ENCODE measurements at places on chromosomes 1 and 21.

- DNase-seq = no peak
Observed at GRCh38 chr1:234745276-234745675, 135.3 kb upstream of the IRF2BP2 start.

- DNase-seq = no peak
Observed at GRCh38 chr1:172220376-172220775, 200.1 kb upstream of the C1orf105 start.

DNA sequence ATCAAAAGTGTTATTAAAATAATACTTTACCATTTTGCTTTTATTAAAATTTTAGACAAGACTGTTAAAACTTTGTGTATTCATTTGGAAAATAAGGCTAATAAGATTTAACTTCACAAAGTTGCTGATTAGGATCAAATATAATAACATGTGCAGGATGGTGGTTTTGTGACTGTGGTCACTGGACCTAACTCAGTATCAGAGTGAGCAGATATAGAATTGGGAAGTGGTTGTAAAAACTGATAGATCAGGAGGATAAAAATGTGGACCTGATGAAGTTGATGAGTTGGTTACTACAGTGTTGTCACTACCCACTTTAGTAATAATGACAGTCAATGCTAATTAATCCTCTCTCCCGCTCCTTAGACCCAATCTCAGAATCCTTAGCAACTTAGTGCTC lies 186.4 kb downstream of the AKT3 start:
- DNase-seq = no peak

- no peak for DNase-seq
Observed at GRCh38 chr1:235442788-235443429, 61.3 kb downstream of the B3GALNT2 start.

DNA sequence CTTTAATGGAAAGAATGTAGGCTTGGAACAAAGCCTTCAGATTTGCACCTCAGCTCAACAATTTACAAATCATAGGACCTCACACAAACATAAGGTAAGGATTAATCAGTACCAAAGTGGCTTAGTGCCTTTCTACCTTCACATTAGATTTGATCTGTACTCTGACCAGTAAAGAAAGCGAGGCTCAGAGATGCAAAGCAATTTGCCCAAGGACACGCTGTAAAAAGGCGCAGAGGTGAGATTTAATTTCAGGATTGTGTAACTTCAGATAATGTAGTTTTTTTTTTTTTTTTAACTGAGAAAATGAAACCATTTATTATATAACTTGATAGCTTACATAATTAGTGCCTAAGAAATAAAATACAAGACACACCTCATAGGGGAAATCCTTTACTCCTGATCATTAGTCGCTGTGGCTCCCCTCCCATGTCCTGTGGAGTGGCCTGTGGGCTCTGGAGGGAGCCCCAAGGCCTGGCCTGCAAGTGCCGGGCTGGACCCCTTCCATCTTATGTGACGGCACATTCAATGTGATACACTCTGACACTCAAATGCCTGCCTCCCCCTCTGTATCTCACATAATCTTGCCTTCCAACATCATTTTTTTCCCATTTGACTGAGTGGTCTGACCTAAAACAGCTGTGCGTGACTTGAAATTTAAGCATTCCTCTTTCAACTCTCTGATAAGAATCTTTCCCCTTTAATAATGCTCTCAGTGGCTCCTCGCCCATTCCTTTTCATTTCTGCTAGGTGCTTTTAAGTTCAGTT lies 426.5 kb upstream of the DAB1 start:
- DNase-seq = no peak

GRCh38 chr1:85296980-85297379 lies 20.5 kb upstream of the BCL10 start:
- no peak for DNase-seq

DNA sequence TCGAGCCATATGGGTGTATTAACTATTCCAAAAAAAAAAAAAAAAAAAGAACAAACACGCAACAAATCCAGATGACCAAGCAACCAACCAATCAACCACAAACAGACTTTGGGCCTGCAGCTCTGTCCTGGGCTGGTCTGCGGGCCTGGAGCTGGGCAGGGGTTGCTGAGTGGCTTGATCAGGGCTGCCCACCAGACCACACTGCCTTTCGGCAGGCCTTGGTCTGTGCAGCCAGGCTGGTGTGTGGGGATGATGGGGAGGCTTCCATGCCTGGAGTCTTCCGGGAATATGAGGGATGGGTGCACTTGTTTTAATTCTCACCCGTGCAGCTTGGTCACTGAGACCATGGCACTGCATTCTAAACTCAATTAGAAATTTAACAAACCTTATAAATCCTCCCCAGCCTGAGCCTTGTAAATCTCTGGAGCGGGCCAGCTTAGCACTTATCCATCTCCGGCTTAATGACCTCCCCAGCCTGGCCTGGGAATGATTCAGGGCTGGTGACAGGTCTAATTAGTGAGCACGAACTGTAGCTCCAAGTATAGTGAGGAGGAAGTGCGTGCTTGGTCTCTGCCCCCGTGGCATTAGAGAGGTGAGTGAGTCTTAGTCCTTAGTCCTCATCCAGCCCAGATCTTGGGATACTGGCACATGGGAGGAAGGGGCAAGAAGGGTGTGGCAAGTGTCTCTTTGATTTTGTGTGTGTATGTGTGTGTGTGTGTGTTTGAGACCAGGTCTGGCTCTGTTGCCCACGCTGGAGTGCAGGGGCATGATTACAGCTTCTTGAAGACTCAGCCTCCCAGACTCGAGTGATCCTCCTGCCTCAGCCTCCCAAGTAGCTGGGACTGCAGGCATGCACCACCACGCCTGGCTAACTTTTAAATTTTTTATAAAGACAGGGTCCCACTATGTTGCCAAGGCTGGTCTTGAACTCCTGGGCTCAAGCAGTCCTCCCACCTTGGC lies 74.6 kb upstream of the CSF3R start:
- DNase-seq = no peak

DNA sequence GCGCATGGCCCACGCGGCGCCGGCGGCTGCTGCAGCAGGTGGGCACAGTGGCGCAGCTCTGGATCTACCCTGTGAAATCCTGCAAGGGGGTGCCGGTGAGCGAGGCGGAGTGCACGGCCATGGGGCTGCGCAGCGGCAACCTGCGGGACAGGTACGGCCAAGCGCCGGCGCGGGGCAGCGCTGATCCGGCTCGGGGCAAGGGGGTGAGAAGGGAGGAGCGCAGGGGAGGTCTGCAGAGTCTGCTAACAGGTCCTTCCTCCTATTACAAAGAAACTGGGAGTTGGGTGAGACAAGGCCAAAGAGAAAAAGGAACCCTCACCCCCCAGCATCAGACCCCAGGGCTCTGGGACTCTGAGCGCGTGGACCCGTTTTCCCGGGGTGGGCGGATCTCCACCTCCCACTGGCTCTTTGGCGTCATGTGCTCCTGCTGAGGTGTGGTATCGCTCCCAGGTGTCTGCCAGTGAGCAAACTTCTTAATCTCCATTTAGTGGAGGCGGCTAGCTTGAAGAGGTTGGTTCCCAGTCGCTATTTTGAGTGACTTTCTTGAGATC lies 431 bp downstream of the MTARC1 start:
- no peak for DNase-seq

GRCh38 chr1:232805269-232806185 lies at the start of gene MAP10:
TSS of gene MAP10 (plus strand) at chr1:232805416. CDS start at chr1:232805450, 34 bp downstream.
- no peak for DNase-seq

- no peak for DNase-seq
Observed at GRCh38 chr1:161887730-161888287, 121.7 kb downstream of the ATF6 start.

DNA sequence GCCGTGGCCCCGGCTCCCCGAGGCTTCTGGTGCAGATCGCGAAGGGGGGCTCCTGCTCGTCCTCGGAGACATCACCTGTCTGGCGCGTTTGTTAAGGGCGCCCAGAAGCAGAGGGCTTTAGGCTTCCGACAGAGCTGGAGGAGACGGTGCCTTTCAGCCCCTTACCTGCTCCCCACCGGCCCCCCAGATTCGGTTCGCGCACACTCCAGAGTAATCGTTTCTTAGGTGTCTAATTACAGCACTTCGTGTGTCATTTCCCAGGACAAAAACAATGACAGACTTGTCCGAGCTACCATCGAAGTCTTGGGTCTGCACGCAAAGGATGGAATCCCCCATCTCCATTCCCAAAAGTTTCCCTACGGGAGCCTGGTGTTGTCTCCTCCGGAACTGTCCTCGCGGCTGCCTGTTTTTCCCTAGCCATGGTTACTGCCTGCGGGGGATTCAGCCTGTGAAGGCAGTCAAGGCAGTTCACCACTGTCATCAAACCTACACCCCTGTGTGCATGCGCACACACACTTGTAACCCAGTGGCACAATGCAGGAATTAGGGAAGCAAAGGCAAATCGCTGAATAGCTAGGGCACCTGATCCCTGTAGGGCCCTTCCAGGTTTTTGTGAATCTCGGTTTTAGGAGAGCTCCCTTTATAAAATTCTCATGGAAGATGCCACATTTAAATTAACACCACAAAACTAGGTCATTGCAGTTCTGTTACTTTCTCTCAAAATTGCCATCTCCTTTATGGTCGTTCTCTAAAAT lies 738 bp upstream of the CDC42BPA start:
- DNase-seq = no peak

DNA sequence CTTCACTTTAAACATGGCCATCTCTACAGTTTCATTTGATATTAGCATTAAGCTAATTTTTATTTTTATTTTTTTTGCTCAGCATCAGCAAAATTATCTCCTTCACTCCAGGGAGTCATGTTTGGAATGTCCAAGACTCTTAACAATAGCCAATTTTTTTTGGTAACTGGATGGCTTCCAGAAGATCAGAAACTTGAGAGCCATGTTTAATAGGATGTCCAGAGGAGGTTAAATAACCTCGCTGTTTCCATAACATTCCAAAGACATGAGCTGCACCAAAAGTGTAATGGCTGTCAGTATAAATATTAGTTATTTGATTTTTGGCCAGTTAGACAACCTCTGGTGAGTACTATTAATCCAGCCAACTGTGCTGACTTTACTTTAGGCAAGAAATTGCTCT lies 80.7 kb downstream of the DNTTIP2 start:
- DNase-seq = no peak

DNA sequence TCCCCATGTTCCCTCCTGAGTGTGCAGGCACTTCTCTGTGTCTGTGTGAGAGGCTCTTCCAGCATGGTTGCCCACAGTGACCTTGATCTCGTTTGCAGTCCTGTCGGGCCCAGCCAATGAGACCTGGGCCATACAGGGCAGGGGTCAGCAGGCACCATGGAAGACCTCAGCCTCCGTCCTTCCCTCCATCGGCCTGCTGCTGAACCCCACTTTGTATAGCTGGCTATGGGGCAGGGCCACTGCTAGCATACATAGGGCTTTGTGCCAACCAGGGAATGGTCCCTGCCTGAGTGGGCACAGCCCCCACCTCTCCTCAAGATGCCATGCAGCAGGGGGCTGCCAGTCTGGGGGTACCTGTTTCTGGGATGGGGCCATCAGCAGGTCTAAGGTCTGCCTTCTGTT lies 3.8 kb downstream of the C1orf35 start:
- DNase-seq = no peak

DNA sequence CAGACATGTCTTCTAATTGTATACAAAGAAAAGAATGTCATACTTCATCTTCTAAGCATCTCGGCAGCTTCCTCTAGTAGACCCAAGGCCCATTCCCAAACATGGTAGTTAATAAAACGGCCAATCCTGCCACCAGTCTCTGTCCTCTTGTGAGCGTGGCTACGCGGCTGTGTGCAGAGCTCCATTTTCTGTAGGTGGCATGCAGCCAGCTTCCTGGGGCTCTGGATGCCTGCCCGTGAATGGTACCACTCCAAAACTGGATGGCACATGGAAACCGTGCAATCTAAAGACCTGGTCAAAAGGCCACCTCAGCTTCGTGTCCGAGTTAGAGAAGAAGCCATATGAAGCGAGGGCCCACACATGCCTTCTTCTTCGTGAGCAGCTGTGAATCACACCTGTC lies 110.7 kb downstream of the SIPA1L2 start:
- no peak for DNase-seq

- no peak for DNase-seq
Observed at GRCh38 chr1:66182026-66182425, 351.9 kb upstream of the SGIP1 start.

DNA sequence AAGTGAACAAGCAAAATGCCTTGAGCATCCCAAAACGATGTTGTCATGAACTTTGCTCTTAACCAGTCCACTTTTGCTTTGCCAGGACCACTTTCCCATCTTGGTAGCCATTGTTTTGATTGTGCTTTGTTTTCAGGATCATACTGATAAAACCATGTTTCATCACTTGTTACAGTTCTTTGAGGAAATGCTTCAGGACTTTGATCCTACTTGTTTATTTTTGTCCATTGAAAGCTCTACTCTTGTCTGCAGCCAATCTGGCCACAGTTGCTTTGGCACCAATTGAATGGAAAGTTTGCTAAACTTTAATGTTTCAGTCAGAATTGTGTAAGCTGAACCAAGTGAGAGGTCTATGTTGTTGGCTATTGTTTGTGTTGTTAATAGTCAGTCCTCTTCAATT lies 12.8 kb downstream of the PLPPR4 start:
- DNase-seq = no peak

- DNase-seq = no peak
Observed at GRCh38 chr21:44392916-44393315, 39.5 kb downstream of the TRPM2 start.

DNA sequence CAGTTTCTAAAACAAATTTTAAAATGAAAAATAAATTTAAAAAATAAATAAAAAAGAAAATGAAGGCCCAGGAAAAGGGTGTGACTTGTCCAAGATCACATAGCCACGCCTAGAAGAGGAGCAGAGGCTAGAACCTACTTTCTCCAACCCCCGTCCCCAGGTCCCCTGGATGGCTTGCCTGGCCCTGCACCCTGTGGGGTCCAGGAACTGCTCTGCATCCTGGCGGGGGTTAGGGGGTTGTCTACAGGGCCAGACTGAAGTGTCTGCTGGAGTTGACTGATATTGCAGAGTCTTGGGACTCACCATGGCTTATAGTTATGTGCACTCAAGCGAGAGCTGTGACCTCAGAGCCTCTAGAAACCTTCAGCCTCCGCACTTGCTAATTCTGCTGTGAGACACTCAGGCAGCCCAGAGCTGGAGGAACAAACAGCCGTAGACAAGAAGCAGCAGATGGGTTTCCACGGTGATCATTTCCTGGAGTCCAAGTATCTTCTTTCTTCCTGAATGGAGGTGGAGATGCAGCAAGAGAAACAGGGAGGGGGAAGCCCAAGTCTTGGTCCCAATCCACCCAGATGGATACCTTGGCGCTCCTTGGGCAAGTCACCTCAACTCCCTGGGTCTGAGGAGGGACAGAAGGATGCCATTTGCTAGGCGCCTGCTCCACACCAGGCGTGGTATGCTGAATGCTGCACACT lies 5.2 kb upstream of the EXTL1 start:
- DNase-seq = no peak

- no peak for DNase-seq
Observed at GRCh38 chr1:21703318-21703963, 34.3 kb upstream of the RAP1GAP start.

DNA sequence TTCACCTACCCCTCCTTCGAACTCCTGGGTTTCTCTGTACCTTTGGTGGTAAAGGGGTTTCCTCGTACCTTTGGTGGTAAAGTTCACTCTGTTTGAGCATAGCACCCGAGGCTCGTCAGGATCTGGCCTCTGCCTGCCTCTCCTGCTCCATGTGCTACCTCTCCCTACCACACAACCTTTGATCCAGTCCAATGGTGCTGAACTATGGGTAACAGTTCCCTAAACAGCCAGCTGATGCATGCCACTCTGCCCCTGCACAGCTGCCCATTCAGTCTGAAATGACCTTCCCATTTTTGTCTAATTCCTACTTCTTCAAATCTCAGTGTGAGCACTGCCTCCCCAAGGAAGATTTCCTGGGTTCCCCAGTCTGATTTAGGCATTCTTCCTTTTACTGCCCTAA lies 14.0 kb downstream of the OVAAL start:
- no peak for DNase-seq
